ENCODE measurements at places on chromosomes 3 and 15. TPM values are rescaled to one million over a fixed set of nuclear protein-coding genes. Genes with fewer than 3 reads are reported as not detected.

Gene SLC9C1
- total RNA-seq, result 1.5 TPM

Gene DAPK2
- total RNA-seq, result 2.0 TPM

Gene FAM43A
- 0.12 TPM for total RNA-seq

Gene LEKR1
- 4.1 TPM for total RNA-seq

Gene UTS2B
- 0.62 TPM for total RNA-seq

Gene LSAMP
- total RNA-seq, result 20.7 TPM

- DNase-seq, result no peak
These were observed 147.1 kb downstream of the NUP210 start for GRCh38 chr3:13272831-13273603.

DNA sequence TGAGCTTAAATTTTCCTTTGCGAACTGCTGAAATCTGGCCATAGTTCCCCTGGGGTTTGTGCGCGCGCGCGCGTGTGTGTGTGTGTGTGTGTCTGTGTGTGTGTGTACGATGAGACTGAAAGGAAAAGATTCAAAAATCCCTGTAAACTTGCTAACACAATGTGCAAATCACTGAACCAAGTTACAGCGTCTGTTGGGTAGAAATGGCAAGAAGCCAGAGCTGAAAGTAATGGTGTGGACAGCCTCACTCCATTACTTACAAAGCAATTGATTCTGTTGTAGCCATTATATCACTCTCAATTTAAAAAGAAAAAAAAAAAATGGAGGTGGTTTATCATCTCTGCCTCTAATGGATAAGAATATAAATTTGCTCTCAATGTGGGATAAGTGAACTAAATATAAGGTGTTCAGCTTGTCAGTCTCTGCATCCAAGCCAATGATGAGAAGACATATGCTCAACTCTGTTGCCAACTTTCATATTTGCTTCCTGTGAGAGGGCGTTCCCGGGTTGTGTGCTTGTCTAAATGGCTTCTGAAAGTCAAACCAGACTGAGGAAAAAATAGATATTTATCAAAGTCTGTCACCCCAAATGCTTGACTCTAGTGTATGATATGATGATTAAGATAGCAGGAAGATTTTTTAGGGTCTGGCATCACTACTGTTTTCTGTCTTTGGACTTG lies 422.2 kb downstream of the ZNF385D start:
- DNase-seq, result no peak

GRCh38 chr3:52240059-52240885 lies 1.3 kb upstream of the TWF2 start:
- no peak for DNase-seq

GRCh38 chr15:76449455-76449854 lies 112.9 kb downstream of the ISL2 start:
- no peak for DNase-seq

DNA sequence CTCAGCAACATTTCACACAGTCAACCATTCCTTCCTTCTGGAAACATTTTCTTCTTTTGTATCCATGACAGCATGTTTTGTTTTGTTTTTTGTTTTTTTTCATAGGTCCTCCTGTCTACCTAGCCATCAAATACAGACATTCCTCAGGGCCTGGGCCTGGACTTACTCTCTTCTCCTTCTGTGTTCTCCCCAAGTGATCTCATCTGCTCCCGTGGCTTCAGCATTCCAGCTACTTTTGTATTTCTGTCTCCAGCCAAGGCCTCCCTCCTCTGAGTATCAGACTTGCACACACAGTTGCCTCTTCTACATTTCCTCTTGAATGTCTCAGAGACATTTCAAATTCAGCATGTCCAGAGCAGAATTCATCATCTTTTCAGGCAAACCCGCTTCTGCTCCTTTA lies 82.4 kb downstream of the HCN4 start:
- DNase-seq, result no peak

- no peak for DNase-seq
These were observed 67.0 kb downstream of the NOX5 start for GRCh38 chr15:69081310-69082004.

- DNase-seq, result no peak
These were observed 50.8 kb downstream of the RFTN1 start for GRCh38 chr3:16462679-16463078.

All from progenitor cell of endocrine pancreas (in vitro differentiated cells).